ENCODE measurements at places on chromosomes 7 and 10.

DNA sequence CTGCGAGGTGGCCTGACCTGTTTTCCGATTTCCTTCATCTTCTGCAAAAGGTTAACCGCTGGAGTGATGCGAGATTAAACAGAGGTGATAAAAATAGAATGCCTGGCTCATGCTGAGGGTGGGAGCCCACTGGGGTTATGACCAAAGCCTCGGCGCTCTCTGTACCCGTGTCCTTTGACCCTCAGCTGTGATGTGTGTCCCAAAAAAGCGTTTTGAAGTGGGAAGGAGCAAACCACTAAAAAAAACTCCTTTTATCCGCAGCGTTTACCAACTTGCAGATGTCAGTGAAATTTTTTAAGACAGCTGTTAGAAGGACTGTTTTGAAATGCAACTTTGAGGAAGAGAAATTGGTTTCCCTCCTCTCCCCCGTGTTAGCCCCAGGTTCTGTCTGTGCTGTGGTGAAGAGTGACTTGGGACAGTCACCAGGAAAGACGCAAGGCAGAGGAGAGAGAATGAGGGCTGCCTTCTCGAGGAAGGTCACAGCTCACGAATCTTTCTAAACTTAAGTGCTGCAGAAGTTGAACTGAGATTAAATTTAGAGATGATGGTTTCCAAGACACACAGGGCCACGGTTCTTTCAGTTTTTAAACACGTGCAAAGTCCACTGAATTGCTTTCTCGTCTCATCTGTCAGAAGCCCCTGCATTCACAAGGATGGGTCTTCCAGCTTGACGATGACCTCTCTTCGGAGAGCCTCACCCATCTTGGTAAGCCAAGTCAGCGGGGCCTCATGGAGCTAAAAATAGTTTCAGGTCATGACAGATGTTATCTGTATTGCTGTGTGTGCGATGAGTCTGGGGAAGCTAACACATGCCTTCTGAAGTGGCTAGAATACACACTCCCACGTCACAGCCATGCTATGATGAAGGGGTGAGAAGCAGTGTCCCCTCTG, 27.6 kb downstream of the AMZ1 start:
- DNase-seq = no peak

DNA sequence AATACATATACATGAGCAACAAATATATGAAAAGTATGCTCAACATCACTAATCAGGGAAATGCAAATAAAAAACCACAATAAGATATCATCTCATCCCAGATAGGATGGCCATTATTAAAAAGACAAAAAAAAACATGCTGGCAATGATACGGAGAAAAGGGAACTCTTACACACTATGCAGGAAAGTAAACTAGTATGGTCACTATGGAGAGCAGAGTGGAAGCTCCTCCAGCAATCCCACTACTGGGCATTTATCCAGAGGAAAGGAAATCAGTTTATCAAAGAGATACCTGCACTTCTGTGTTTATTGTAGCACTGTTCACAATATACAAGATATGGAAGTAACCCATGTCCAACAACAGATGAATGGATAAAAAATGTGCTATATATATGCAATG, 217.5 kb downstream of the SDK1 start:
- no peak for DNase-seq

GRCh38 chr7:66535414-66536329, 93.0 kb upstream of the KCTD7 start:
- DNase-seq = peak; percentile 42

DNA sequence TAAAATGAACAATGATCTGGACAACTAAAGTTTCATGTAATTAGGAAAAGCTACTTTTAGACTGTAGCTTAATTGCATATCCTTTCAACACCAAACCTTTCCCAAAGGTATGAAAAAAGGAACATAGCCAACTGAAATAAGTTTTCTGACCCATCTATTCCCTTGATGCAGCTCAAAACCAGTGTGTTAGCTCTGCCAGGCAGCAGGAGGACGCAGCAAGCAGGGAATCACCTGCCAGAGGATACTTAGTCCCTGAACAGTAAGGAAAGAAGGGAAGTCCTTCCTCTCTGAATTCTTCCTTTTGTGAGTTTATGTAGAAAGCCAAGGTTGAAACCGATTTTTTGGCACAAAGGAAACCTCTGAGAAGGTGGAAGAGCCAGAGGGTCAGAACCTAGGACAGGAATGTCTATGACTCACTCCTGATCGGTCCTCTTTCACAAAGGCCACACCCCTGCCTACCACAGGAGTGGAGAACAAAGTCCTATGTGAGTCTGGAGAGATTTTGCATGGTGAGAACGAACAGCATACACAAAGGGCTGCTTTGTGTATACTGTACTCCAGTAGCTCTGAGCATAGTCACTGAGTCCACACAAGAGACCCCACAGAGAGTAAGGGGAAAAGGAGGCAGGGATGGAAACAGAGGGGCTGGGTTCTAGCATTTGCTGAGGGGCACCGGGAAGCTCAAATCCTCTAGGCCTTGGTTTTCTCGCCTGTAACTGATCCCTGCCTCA, 68.8 kb upstream of the GSDME start:
- no peak for DNase-seq

DNA sequence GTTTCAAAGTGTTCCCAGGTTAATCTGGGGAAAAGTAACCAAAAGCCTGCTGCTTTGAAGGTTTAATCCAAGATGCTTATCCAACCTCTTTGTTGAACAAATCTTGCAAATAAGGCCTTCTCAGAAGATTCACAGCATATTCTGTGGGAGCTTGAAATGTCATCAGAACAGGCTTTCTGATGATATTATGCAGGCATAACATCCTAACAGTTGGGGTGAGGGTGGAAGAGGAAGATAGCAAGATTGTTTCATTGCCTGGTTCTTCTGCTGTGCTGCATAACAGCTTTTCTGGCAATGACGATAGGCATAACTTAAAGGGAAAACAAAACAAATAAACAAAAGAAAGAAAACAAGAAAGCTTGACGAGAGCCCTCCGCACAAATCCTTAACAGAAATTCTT, 217.4 kb downstream of the PHF14 start:
- DNase-seq = no peak

- no peak for DNase-seq
Observed at GRCh38 chr10:33743429-33743857, 409.0 kb upstream of the NRP1 start.

- no peak for DNase-seq
Observed at GRCh38 chr10:71868192-71868697, 17.2 kb upstream of the PSAP start.

DNA sequence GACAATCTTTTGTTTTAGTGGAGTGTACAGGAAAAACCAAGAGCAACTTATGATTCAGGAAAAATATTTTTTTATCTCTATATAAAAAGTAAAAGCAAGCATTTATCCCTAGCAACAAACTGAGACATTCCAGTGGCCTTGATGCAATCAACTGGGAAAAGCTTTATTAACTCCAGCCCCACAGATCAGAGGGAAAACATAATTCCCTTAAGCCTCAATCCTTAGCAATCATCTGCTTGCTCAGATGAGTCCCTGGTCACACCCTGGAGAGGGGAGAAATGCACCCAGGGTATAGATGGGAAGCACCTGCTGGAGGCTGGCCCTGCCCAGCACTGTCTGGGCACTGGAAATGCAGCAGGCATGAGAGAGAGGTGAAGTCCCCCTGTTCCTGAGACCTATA, 636.6 kb downstream of the TNS3 start:
- DNase-seq = no peak

DNA sequence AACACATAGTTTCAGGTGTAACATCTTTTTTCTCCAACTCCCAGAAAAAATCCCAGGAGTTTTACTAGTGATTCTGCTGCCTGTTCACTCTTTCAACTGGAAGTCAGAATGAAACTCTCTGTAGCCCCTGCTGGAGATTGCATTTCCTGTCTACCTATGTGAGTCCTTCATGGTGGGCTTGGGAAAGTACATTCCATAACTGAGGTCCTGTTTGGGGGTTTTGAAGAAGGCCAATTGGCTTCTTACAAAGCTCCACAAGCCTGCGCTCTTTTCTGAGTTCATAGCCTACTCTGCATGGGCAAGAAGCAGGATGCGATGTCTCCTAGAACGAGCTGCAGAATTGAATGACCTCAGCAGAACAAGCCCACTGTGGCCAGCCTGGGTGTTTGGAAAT, 86.7 kb downstream of the LYZL2 start:
- DNase-seq = no peak

DNA sequence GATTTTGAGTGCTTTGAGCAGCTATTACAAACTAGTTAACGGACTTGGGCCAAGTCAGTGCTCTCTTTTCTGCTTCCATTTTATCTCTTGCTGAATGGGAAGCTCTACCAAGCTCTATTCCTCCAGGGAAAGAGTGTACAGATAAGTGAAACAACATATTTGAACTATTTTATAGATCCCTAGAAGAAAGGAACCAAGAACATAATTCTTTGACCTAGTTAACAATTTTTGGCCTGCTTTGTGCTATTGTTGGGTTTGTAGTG, 244.8 kb downstream of the PRKG1 start:
- no peak for DNase-seq

GRCh38 chr10:11359869-11360268, 251.6 kb downstream of the USP6NL start:
- DNase-seq = no peak

- DNase-seq = no peak
Observed at GRCh38 chr7:42453931-42454361, 216.9 kb upstream of the GLI3 start.

DNA sequence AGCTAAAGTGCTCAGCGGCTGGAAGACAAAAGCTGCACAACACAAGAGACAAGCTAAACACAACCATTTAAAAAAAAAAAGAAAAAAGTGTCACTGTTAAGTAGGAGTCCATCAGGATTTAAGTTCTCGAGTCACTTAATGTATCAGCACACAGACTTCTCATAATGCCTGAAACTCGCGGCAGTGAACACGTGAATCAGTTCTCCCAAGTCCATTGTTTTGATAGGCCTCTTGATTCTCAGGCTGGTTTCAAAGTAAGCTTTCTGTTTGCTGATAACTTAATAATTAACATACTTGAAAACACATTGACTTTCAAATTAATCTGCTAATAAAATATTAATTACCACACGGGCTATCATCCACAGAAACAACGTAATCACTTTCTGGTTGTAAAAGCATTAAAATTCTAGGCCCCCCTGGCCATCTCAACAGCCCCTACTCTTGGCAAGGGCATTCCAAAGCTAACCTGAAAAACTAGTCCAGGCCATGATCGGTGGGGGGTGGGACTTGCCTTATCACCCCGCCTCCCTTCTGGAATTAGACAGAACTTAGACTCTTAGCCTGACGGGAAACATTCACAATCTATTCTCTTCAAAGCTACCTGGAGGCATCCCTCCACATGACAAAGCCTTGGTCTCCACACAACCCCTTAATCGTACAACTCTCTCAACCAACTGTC, 129.0 kb downstream of the DIP2C start:
- DNase-seq = no peak

DNA sequence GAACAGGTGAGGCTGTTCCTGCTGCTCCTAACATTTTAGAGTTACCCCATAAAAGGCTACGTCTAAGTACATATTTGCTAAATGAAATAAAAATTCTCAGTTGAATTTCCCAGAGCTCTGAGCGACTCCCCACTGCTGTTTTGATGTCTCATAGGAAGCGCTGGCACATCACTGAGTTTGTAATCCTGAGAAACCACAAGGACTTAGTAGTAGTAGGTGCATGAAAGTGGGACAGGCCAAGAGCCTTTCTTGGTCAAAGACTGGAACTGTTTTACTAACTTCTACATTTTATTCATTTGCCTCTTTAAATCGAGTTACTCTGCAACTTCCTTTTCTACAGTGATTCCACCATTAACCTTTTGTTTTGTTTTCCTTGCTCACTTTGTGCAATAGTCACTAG, 85.9 kb downstream of the XPNPEP1 start:
- DNase-seq = no peak

DNA sequence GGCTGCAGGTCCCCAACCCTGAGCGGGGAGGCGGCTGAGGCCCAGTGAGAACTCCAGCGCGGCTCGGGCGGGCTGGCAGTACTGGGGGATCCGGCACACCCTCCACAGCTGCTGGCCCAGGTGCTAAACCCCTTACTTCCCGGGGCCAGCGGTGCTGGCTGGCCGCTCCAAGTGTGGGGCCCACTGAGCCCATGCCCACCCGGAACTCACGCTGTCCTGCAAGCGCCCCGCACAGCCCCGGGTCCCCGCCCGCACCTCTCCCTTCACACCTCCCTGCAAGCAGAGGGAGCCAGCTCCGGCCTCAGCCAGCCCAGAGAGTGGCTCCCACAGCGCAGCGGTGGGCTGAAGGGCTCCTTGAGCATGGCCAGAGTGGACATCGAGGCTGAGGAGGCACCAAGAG, 25.0 kb downstream of the RNF133 start:
- DNase-seq = no peak

DNA sequence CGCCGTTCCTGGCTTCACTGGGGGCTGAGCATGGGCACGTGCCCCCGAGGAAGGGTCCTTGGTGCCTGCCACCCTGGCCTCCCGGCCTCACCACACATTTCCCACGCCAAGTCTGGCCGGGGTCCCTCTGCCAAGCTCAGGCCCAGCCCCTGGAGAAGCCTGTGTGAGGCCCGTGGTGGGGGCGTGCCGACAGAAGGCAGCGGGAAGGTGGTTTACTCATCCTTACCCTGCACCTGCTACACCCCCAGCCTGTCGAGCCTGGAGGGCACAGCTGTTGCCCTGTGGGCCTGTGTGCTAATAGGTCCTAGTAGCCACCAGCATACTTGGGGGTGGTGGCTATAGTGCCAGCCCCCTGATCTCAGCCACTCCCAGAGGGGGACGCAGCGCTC, 46.7 kb downstream of the NKX6-2 start:
- no peak for DNase-seq

DNA sequence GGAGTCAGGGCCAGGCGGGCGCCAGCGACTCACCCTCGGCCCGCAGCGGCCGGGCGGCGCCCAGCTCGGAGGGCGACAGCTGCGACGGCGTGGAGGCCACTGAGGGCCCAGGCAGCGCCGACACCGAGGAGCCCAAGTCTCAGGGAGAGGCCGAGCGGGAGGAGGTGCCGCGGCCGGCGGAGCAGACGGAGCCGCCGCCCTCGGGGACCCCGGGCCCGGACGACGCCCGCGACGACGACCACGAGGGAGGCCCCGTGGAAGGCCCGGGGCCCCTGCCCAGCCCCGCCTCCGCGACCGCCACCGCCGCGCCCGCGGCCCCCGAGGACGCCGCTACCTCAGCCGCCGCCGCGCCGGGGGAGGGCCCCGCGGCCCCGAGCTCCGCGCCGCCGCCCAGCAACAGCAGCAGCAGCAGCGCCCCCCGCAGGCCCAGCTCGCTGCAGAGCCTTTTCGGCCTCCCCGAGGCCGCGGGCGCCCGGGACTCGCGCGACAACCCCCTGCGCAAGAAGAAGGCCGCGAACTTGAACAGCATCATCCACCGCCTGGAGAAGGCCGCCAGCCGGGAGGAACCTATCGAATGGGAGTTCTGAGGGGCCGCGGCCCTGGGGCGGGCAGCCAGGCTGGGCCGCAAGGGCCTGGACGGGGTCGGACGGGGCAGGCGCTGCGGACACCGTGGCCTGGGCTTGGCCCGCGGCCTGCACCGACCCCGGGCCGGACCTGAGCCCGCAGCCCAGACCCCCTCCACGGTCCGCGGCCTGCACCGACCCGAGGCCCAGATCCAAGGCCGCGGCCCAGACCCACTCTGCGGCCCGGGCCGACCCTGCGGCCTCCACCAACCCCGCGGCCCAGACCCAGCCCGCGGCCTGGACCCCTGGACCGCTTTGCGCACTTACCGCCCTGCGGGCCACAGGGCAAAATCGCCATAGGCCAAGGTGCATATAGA, 37.9 kb upstream of the SH2B2 start:
- DNase-seq = no peak

GRCh38 chr10:34389801-34390200, 425.3 kb downstream of the PARD3 start:
- no peak for DNase-seq
